Activated CD8-positive, alpha-beta memory T cell treated with anti-CD3 and anti-CD28 coated beads for 48 hours (primary cell): ENCODE measurements at places on chromosomes 6 and 20.
A peak's percentile ranks its signal among the peaks of the same experiment; 100 is the strongest.

DNA sequence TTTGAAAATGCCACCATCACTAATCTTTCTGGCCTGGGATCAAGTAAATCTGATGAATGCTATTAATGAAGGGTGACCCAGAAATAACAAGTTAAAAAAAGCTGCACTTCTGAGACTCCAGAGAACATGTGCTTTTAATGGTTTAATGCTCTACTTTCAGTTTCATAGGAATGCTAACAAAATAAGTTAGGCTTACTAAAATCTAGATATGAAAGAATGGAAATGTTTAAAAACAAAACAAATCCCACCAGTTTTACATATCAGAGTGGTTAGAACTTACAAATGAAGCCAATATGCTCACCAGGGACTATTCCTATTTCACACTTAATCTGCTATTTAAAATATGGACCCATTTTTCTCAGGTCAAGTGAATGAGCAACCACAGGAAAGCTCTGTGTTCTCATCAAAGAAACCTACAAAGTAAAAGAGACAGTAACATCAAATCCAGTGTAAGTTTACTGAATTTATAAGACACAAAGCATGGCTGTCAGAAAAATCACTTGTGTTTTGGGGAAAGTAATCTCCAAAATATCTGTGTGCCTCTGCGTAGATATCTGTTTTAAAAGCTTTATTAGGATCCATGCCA is 40.3 kb downstream of the FYN start:
- no peak for DNase-seq

- DNase-seq, result no peak
These were observed 49.1 kb downstream of the NCOA7 start for GRCh38 chr6:125839879-125840278.

DNA sequence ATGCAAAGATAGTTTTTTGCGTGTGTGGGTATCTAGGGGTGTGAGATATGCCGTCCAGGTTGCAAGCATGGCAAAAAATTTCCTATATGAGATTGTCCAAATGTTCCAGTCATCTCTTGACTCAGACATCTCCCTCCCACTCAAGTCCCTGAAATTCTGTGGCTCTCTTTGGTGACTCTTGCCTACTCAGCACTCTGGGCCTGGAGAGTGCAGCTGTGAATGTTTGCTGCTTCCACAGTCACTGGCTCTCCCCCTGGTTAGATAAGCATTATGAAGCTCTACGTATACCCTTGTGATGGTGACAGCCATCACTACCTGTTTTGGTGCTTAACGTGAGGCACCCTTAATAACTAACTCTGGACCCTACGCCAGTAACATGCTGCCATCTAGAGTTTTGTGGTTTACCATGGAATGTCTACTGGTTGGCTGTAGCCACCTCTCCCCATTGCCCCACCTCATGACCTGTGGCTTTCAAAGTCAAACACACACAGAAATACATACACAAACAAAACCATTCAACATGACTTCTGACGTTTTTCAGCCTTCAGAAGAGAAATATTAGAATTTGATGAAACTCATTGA is 621.9 kb upstream of the CITED2 start:
- DNase-seq, result no peak

DNA sequence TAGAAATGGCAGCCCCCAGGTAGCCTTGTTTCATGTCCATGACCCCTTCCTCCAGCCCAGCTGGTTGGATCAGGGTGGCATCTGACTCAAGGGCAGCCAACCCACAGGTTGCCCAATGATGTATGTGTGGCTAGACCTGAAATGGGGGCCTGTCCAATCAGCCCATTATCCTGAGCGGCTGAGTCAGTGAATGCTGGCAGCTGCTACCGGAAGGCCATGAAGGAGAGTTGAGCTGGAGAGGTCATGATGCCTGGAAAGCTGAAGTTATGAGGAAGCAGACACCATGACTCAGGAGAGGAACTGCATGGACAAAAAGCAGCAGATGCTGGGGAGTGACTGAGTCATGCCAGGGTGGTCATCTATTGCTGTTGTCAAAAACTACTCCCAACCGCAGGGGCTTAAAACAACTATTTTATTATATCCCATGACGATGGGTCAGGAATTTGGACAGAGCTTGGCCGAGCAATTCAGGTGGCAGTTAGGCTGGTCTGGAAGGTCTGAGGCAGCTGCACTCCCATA is 67.3 kb downstream of the MDGA1 start:
- DNase-seq, result no peak

GRCh38 chr6:43980004-43980795 is 147.1 kb downstream of the MRPL14 start:
- DNase-seq, result no peak

GRCh38 chr6:20117474-20117873 is 94.8 kb downstream of the MBOAT1 start:
- no peak for DNase-seq

- no peak for DNase-seq
These were observed 92.4 kb downstream of the PLCB4 start for GRCh38 chr20:9161311-9161710.

GRCh38 chr20:42376131-42376530 is 758.0 kb upstream of the CHD6 start:
- no peak for DNase-seq

DNA sequence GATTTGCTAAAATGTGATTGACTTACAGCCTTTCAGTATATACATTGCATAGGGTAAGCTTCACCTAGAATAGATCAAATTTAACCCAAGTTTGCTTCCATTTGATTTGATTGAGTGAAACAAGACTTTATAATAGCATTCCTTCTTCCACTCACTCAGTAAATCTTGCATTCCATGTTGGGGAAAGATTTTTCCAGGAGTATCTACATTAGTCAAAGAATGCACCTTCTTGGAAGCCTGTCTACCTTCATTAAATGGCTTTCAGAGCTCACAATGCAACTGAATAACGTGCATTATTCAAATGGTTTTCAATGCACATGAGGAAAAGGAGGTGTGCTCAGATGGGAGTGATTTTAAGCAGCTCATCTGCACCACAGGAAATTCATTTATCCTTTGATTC is 38.3 kb upstream of the TSHZ2 start:
- no peak for DNase-seq

GRCh38 chr6:71139249-71139648 is 149.4 kb upstream of the OGFRL1 start:
- no peak for DNase-seq

DNA sequence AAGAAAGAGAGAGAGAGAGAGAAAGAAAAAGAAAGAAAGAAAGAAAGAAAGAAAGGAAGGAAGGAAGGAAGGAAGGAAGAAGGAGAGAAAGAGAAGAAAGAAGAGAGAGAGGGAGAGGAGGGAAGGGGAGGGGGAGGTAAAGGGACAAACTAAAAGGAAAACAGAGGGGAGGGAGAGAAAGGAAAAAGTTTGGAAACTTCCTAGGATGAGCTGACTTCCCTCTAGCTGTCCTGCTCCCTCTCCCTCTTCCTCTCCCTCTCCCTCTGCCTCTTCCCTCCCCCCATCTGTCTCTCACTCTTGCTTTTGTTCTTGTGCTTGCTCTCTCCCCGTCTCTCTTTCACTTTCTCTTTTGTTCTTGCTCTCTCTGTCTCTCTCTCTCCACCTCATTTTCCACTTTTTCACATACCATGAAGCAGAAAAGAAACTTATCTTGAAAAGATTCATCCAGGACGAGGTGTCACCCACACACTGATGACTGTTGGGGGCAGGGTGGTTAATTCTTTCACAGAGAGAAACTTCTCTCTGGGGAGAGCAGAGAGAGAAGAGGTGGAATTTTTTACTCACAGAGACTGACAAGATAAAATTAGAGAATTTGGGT is 56.4 kb upstream of the DUSP22 start:
- DNase-seq, result no peak

DNA sequence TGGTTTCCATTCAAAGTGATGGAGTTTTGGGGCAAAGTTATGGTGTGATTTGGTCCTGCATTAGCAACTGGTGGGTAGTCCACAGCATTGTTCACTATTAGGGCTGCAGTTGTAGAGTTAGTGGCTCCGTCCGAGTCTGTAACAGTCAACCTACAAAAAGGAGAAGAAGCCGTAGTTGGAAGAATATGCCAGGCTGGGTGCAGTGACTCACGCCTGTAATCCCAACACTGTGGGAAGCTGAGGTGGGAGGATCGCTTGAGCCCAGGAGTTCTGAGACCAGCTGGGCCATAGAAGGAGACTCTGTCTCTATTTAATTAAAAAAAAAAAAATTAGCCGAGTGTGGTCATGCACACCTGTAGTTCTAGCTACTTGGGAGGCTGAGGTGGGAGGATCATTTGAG is 69.5 kb downstream of the KIAA0319 start:
- DNase-seq, result no peak

- DNase-seq, result no peak
These were observed 18.0 kb downstream of the ZNF217 start for GRCh38 chr20:53575481-53576194.

- no peak for DNase-seq
These were observed 93.7 kb downstream of the SULF2 start for GRCh38 chr20:47691625-47692024.

DNA sequence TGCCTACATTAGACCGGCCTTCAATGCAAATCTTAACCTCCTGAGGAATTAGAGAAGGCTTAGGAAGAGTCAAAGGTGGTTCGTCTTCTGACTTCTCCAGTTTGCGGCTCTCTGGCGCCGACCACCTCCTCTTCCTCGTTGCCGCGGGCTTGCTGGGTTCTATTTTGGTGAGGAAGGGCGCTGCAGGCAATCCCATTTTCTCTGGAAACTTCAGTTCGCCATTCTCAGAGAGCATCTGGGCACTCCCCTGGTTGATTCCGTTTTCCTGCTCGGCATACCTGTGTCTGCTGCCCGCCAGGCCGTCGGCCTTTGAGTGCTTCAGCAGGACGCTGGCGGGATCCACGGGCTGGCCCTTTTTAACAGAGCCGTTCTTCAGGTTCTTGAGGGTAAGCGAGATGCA is 67.9 kb downstream of the GMPR start:
- DNase-seq, result no peak

- DNase-seq, result no peak
These were observed 85.1 kb downstream of the AGPAT4 start for GRCh38 chr6:161188547-161189465.

GRCh38 chr20:38550274-38550673 is 30.7 kb upstream of the ADIG start:
- no peak for DNase-seq

- no peak for DNase-seq
These were observed 857.3 kb downstream of the FRK start for GRCh38 chr6:115203381-115203780.

DNA sequence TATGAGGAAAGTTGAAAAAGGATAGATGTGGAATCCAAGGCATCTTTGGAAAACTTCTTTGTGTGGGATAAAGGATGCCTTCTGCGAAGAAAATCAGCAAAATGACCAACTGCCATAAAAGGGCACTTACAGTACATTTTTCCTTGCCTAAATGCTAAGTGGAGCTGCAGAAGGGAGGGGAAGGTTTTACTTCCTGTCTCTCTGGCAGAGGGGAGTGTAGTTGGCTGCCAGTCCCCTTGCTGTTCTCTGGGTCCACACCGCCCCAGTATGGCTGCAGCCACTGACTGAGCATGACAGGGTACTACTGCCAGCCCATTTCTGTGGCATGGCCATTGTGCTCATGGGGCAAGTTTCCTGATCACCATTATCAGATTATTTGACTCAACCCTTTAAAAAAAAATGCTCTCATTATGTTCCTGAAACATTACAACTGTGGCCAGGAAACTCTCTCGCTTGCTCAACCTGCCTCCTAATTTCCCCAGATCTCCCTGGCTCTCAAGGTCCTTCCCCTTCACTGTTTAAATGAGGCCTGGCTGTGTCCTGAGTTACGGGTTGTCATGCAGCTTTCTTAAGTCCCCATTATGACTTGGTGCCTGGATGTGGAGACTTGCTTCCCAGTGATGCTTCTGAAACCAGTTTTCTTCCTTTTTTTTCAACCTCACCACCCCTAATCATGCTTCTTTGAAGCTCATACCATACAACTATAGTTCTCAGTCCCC is 34.5 kb upstream of the FAM184A start:
- DNase-seq, result no peak

- peak; percentile 14 for DNase-seq
These were observed 8.7 kb upstream of the MYBL2 start for GRCh38 chr20:43658069-43658722.

DNA sequence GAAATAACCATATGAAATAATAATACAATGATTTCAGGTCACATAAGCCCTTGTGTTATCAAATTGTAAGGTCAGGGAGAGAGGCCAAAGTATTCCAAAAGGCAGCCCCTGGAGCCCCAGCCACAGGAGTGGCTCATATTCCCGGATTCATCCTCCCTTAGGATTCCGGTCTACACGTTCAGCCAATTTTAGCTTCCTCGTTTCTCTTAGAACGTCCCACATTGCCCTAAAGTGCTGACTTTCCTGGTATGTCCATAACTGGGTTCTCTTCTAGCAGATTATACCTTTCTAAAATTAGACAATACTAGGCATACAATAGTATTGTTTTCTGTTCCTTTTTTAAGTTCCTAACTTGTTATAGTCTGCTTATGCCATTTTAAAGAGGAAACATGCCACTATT is 192.7 kb upstream of the NOX3 start:
- no peak for DNase-seq

DNA sequence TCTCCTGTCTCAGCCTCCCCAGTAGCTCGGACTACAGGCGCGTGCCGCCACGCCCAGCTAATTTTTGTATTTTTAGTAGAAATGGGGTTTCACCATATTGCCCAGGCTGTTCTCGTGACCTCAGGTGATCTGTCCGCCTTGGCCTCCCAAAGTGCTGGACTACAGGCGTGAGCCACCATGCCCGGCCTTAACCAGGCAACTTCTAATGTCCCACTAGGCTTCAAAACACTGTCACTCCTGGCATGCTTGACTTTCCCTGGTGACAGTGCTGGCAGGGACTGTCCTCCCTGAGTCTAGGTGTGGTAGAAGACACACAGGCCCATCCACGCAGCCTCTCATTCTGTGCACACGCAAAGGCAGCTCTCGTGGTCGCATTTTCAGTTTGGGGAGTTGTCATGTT is 11.6 kb upstream of the EZR start:
- no peak for DNase-seq

DNA sequence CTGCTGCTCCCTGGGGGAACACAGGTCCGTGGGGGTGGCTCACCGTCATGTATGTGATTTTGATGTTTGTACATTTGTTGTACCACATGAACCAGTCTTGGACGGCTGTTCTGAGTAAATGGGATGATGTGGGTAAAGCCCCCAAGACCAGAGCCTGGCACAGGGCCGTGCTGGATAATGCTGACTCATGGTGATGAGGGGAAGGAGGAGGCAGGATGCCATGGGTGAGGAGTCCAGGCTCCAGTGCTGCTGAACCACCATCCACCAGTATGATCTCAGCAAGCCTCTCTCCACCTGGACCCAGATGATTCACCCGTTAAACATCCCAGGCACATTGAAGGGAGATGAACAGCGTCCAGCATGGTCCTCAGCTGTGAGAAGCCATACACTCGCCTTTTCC is 9.6 kb upstream of the APCDD1L start:
- DNase-seq, result no peak

- DNase-seq, result no peak
These were observed 45.7 kb downstream of the TINAG start for GRCh38 chr6:54353975-54354374.

- DNase-seq, result no peak
These were observed 59.6 kb downstream of the PRDM1 start for GRCh38 chr6:106145741-106146227.

GRCh38 chr6:36428911-36429310 is 13.7 kb downstream of the PXT1 start:
- no peak for DNase-seq

GRCh38 chr6:129701721-129702455 is 8.1 kb downstream of the ARHGAP18 start:
- DNase-seq, result no peak

GRCh38 chr6:37525460-37526357 is 26.0 kb upstream of the CCDC167 start:
- no peak for DNase-seq
